ENCODE measurements at places on chromosomes 13 and 19.

DNA sequence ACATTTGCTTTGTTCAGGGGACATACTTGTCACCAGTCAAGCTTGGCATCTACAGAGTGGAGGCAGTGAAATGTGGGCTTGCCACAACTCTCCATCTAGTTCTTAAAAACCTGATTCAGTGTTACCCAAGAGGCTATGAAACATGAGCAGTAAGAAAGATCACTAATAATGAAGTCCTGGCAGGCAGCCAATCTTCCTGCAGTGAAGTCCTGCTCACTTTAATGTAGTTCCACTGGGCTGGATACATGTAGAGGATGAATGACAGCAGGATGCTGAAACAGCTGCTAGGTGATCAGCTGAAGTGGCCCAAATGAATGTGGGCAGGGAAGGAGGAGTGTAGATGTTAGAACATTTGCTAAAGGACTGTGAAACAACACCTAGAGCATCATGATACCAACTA lies 1213.1 kb downstream of the OLFM4 start:
- no peak for DNase-seq

DNA sequence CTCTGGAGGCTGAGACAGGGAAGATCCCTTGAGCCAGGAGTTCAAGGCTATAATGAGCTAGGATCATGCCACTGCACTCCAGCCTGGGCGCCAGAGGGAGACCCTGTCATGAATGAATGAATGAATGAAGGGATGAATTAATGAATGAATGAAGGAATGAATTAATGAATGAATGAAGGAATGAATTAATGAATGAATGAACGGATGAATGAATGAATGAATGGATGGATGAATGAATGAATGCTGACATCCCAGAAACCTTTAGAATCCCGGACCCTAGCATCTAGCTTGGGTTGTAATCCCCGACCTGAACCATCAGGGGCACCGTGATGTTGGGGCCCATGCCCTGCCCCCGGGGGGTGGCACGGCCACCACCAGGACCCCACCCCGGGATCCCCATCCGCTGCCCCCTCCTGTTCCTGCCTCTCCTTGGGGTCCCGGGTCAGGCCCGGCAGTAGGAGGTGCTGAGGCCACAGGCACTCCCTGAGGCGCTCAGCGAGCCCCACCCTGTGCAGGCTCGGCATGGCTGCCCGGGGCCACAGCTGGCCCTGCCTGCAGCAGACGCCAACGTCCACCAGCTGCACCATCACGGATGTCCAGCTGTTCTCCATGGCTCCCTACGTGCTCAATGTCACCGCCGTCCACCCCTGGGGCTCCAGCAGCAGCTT lies 3.4 kb downstream of the EBI3 start:
- no peak for DNase-seq

- no peak for DNase-seq
Measured at GRCh38 chr13:46039411-46040182, 12.9 kb downstream of the ZC3H13 start.

DNA sequence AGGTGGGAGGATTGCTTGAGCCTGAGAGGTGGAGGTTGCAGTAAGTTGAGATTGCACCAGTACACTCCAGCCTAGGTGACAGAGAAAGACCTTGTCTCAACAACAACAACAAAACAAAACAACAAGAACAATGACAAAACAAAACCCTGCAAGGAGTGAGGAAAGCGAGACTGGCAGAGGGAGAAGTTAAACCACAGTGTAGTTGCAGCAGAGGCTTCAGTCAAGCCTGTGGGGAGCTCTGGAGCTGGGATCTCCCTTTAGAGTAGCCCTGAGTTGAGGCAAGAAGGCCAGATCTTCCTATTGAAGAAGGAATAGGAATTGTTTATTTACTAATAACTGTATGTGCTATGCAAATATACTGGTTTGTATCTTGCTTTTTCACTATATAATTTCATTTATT lies 25.3 kb upstream of the RNASEH2B start:
- no peak for DNase-seq

DNA sequence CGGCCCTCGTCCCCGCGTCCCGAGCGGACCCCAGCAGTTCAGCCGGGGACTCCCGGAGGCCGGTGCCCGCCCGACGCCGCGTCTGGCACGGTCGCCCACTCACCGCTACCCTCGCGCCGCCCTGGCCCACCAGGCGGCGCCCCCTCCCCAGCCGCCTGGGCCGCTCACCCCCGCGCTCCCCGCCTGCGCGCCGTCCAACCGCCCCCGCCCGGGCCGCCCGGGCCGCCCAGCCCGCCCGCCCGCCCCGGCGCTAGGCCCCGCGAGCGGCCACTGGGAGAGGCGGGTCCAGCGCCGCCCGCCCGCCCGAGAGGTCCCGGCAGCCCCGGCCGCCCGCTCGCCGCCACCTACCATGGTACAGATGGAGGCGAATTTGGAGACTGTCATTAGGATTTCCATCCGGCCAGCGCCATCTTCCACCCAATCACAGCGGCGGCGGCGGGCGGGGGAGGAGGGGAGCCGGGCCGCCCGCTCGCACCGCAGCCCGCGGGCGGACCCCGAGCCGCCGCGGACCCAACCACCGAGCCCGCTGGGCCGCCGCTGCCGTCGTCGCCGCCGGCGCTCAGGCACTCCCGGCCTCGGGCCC lies at the start of gene USP12:
Gene USP12 (minus strand): TSS at position 568 of the 583 bp plus-strand sequence. CDS start 172 bp downstream, at position 396.
- DNase-seq = no peak

- no peak for DNase-seq
Measured at GRCh38 chr13:50359779-50360178, 344.5 kb downstream of the KCNRG start.

DNA sequence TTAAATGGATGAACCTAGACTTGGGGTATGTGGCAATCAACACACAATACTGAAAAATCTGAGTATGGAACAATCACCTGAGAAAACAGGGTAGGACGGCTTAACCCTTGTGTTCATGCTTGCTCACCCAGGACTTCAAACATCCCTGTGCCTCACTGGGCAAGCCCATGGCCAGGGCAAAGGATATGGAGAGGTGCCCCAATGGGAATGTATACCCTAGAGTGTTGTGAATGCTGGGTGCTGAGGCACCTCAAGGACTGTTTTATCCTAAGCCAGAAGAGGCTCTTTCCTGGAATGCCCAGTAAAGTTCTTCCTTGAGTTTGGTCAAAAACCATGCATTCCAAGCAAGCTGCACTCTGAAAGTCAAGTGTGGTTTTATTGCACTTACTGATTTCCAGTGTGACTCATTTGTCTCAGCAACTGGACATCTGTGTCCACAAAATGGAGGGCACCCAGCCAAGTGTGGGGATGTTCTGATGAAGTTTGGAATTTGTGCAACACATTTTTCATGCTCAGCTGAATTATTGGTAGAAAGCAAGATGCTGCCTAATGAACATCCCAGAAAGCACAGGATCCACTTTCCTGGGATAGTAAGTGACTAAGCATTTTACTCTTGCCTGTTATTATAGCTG lies 531.3 kb downstream of the RFC3 start:
- DNase-seq = no peak

- DNase-seq = no peak
Measured at GRCh38 chr13:51746802-51747201, 57.2 kb downstream of the DHRS12 start.

DNA sequence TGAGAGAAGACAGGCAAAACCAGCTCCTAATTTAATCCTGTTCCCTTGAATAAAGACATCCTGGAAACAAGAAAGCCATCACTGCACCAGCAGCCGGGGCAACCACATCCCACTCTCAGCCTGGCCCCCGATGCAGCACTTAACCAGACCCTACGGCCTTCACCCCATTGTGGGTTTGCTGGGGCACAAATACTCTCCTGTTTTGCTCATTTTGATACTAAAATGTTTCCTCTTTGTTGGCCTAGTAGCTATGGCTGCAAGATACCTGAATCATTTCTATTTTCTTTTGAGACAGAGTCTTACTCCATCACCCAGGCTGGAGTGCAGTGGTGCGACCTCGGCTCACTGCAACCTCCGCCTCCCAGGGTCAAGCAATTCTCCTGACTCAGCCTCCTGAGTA lies 28.4 kb downstream of the ANKRD27 start:
- no peak for DNase-seq

- no peak for DNase-seq
Measured at GRCh38 chr13:29571876-29572570, 23.5 kb downstream of the SLC7A1 start.

- DNase-seq = no peak
Measured at GRCh38 chr13:66359910-66360552, 870.1 kb downstream of the PCDH9 start.

DNA sequence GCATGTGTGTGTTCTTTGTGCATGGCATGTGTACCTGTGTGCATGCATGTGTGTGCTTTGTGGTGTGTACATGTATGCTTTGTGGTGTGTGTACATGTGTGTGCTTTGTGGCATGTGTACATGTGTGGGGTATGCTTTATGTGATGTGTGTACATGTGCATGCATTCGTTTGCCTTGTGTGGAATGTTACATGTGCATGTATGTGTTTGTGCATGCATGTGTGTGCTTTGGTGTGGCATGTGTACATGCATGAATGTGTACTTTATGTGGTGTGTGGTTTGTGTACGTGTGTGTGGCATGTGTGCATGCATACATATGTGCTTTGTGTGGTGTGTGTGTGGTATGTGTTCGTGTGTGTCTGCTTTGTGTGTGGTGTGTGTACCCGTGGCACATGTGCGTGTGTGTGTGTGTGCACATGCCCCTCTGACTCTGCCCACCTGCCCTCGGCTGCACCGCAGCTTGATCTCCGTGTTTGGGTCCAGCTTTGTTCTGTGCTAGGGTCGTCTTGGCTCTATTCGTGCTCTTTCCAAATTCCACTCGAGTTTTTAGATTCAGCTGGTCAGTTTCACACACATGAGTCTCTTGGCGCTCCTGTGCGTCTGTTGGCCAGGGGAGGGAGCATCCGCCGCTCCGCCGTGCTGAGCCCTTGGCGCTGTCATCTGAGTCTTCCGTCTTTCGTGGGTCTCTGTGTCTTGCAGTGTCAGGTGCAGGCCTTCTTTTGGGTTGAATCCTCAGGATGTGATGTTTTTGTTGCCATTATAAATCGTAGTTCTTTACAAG lies 46.5 kb upstream of the TFDP1 start:
- no peak for DNase-seq
